ENCODE measurements at places on chromosomes 7 and 10. TPM values are rescaled to one million over a fixed set of nuclear protein-coding genes. Genes with fewer than 3 reads are reported as not detected.

DNA sequence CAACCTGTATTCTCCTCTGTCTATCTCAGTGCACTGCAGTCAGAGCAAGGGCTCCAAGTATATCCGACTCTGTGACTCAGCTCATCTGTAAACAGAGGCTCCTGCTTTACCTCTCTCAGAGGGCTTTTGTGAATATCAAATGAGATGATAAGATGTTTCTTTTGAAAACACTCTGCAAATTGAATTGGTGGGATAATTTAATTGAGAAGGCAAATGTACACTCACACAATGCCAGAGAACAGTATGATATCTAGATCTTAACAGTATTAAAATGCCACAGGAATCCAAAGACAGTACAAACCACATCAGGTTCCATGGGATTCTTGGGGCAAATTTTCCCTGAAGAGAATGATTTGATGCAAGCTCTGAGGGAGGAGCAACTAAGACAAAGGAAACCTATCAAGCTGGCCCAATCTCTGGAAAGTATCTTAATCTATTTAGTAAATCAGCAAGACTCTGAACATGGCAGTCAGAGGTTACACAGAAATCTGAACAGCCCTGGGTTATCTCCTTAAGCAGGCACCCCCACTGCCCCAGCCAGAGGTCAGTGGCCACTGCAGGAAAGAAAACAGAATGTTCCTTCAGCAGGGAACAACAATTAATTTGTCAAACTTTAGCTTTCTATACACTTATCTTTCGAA lies 45.9 kb downstream of the DOCK4 start:
- peak; percentile 56 for DNase-seq

DNA sequence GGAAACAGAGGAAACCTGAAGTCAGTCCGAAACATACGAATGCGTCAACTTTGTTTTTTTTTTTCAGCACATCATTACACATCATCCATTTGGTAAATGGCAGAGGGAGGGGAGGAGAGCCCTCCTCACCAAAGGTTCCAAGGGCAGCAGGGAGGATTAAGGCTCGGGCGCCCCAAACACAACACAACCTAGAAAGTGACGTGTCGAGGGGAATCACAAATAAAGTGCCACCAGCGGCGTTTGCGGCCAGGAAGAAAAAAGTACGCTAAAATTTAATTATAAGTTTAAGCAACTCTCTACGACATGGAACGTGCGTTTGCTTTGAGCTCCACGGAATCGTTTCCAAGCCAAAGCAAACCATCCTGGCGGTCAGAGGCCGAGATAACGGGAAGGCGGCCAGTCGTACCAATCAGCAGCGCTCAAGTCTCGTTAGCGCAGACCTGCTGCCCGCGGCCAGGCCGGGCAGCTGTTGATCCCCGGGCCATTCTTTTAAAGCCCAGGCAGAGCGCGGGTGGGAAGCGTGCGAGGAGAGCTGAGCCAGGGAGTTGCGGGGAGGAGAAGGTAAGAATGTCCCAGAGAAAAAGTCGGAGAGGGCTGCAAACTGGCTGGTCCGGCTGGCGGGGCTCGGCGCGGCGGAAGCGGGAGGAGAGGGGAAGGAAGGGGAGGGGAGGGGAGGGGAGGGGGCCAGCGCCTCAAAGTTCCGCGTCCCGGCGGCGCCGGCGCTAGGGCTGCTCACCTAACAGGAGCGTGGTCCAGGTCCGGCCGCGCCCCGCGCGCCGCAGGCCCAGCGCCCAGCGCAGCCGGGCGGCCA lies 719 bp downstream of the DPY19L1 start:
- DNase-seq: peak; percentile 70

GRCh38 chr7:79272938-79273337 lies 180.5 kb downstream of the MAGI2 start:
- no peak for DNase-seq

GRCh38 chr7:94486216-94486615 lies 23.4 kb upstream of the CASD1 start:
- DNase-seq: no peak

DNA sequence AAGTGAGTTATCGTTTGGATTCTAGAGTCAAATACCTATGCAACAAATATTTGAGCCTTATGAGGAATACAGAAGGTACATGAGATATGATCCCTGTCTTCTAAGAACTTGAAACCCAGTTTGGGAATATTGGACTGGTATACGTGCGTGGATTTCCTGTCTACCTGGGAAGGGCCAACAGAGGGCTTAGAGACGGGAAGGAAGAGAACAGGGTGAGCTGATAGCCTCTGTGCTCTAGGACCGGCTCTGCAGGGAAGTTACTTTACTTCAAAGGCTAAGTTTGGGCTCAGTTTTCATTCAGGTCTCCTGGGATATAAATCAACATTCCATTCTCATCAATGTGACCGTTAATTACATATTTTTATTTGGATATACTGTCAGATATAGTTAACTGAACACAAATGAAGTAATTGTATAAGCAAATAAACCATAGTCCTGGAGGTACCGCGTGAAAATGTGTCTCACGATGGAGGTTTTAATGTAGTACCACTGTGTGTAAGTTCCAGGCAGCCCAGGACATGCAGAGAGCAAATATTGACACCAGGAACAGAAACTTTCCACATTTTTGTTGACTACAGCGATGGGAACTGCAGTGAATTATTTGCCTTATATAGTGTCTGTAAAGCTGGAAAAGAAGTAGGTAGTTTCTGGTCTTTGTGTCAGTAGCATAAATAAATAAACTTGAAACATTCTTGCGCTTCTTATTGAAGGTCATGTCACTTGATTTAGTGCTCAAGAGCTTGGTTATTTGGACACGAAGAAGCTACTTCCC lies 8.6 kb downstream of the CHST12 start:
- DNase-seq: no peak

GRCh38 chr10:18501629-18502028 lies 149.8 kb downstream of the NSUN6 start:
- DNase-seq: no peak

DNA sequence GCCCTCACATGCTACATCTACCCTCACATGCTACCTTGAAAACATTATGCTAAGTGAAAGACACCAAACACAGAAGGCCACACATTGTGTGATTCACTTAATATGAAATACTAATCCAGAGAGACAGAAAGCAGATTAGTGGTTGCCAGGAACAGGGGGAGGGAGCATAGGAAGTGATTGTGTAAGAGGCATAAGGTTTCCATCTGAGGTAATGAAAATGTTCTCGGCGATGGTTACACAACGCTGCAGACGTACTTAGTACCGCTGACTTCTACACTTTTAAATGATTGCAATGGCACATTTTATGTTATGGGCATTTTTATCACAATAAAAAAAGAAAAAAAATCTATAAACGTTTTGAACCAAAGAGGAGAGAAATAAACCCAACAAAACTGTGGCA lies 742.3 kb downstream of the TYW1 start:
- DNase-seq: peak; percentile 44

DNA sequence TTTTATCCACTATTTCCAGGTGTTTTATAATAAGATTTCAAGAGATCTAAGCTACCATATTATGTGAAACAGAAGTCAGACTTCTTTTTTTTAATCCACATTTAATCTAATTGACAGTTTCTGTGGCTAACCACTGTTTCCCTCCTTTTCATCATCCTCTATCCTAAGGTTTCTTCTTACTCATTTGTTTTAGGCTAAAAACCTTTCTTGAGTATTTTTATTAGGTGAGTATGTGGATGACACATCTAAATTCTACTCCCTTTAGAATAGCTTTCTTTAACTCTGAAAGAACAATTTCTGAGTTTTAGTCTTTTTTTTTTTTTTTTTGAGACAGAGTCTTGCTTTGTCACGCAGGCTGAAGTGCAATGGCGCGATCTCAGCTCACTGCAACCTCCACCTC lies 62.7 kb downstream of the NPY start:
- no peak for DNase-seq

- no peak for DNase-seq
Measured at GRCh38 chr7:17846935-17847334, 93.4 kb downstream of the SNX13 start.

GRCh38 chr7:100167912-100168323 lies 499 bp downstream of the GAL3ST4 start:
- DNase-seq: no peak

- DNase-seq: no peak
Measured at GRCh38 chr10:34200355-34200901, 614.7 kb downstream of the PARD3 start.

DNA sequence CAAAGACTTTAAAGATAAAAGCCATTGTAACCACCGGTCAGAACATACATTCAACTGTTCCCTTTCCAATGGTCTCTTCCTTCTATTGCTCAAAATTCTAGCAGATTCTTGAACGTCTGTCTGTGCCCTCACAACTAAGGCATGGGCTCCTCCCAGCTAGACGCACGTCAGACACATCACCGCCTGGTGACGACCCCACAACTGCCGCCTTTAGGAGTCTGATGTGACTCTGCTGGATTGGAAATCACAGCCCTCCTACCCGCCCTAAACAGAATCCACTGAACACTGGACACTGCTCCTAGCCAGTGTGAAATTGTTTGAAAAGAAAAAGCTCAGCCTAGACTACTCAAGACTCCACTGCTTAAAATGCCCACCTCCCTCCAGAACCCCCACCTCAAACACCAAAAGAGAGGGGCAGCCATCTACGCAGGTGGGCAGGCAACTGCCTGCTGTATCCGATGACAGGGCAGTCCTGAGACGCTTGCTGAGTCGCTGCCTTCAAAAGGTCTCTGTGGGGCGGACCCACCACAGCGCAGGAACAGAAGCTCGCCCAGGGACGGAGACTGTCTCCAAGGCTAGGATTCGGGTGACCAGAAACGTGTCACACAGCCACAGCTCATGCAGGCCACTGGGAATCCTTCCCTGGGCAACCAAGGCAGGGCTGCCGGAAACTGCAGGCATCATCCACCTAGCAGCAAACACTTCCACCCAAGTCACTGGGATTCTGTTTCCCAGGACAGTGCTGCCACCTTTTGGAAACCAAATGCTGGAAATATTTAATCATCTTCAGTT lies 34.7 kb downstream of the GSDME start:
- DNase-seq: peak; percentile 24

DNA sequence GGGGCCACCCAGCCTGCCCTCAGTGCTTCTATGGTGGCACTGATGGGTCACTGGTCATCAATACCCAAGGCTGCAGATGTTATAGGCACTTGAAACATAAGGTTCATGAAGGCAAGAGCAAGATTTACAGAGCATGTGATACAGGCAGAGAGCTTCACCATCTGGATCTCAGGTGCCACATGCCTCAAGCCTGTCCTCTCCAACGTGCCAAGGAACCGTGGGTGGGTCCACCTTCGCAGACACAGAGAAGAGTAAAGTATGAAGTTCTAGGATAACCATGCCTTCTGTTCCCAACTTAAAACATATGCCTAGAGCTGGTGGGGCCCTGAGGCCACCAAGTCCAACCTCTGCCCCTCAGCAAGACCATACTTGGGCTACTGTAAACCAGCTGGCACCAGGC lies 26.7 kb upstream of the CDH23 start:
- no peak for DNase-seq

- peak; percentile 62 for DNase-seq
Measured at GRCh38 chr7:29254591-29254990, 60.0 kb downstream of the CHN2 start.

DNA sequence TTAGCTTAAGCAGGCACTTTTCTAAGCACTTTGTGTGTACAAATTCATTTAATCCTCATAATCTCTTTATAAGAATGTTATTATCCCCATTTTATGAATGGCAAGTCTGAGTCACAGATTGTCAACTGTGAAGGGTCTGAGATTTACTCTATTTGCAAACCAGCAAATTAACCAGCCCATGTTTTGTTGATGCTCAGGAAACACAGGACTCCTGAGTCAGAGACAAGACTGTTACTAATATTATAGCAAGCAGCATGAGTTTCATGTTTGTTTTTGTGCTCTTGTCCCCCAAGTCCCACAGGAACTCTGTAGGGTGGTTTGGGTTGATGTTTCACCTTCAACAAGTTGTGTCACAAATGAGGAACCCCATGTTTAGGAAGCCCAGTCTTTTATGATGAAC lies 182.0 kb upstream of the PPP1R3A start:
- no peak for DNase-seq

DNA sequence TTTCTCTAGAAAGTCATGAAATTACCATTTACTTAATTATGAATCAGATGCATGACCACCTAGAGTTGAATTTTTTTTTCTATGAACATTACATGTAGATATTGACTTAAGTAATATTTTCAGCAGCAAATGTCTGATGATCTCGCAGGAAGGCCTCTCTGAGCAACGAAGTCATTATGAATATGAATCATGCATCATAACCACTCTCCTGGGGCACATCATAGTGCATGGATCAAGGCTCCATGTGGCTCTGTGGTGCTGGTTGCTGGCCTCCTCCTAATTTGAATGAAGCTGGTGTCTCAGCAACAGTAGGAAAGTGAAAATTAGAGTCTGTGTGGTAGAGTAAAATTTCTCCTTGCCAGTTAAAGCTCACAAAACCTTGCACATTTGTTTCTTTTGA lies 121.4 kb upstream of the INHBA start:
- DNase-seq: no peak

DNA sequence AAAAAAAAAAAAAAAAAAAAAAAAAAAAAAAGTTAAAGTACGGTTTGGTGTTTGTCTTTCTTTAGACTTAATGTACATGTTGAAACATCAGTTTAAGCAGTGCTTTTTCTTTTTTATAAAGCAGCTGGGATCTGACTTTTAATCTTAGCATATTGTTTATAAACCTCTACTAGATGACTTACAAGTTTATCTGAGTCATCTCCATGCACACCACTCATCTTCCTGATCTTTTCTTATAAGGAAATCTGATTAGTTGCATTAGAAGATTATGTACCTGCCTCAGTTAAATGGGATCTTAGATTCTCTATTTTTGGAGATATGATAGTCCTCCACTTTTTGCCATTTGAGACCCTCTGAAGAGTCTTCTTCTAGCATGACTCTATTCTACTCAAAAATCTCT lies 391.9 kb upstream of the LRGUK start:
- no peak for DNase-seq

DNA sequence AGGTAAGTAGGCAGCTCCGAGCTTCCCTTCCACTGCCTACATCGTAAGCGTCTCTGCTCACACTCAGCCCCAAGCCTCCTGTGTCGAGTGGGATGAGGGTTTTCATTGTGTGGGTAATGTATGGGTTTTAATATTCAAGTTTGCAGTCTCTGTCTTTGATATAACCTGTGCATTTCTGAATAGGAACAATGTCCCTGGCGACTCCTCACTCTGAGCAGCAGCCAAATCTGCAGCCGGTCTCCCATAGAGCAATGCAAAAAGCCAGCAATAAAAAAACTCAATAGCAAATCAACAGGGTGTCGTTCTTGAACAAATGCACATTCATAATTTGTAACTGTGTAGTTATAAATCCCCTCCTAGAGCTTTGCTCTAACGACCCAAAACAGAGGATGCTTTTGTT lies 33.4 kb downstream of the PPP1R17 start:
- no peak for DNase-seq

CHN2 gene
- not detected for total RNA-seq

EGR2 gene
- total RNA-seq: not detected

AOAH gene
- 3.2 TPM for total RNA-seq

SPAG6 gene
- total RNA-seq: 52.9 TPM

MBLAC1 gene
- total RNA-seq: 2.9 TPM

EZH2 gene
- total RNA-seq: 37.5 TPM

GOLGA7B gene
- 0.12 TPM for total RNA-seq

BTRC gene
- total RNA-seq: 12.1 TPM

PLXNA4 gene
- under 0.01 TPM for total RNA-seq

GOT1 gene
- 18.0 TPM for total RNA-seq

HOXA2 gene
- not detected for total RNA-seq

ZNF804B gene
- not detected for total RNA-seq

PNLIPRP3 gene
- total RNA-seq: not detected

CDHR1 gene
- not detected for total RNA-seq
